ENCODE measurements at places on chromosomes 2 and 18.

DNA sequence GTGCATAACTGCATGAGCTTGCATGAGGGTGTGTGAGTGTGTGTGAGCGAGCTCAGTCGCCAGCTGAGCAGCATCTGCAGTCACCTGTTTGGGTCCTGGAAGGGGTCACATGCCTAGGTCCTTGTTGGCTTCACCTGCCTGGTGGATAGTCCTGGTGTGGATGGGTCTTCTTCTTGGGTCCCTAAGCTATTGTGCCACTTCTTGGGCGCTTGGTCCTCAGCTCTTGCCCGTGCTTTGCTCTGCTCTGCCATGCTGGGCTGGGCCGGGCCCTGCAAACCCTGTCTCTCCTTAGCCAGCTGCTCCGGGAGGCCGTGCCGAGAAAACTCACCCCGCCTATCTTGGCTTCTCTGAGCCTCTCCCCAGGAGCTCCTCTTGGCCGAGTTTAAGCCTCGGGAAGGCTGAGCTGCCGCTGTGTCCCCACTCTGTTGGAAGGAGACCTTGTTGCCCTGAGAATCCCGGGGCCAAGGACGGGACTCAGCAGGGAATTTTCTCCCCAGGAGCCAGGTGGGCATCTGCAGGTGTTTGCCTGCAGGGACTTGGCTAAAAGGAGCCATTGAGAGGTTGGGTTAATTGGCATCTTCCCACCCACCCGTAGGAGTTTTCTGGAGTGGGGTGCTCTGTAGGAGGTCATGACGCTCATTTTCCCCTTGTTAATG lies 300.8 kb downstream of the NDUFA10 start:
- no peak for ATAC-seq

DNA sequence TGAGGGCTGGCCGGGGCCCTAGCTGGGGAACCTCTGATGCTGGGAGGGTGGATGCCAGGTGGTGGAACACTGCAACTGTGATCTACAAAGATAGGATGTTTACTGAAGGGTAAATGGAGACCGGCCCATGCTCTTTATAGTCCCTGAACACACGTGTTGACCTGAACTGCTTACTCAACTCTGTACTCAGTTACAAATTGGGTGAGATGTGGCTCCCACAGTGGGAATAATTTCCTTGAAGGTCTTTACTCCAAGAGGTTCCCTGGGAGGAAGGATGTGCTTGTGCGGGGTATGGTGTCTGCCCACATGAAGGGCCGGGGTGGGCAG lies 254.1 kb downstream of the PRKCE start:
- ATAC-seq, result no peak

DNA sequence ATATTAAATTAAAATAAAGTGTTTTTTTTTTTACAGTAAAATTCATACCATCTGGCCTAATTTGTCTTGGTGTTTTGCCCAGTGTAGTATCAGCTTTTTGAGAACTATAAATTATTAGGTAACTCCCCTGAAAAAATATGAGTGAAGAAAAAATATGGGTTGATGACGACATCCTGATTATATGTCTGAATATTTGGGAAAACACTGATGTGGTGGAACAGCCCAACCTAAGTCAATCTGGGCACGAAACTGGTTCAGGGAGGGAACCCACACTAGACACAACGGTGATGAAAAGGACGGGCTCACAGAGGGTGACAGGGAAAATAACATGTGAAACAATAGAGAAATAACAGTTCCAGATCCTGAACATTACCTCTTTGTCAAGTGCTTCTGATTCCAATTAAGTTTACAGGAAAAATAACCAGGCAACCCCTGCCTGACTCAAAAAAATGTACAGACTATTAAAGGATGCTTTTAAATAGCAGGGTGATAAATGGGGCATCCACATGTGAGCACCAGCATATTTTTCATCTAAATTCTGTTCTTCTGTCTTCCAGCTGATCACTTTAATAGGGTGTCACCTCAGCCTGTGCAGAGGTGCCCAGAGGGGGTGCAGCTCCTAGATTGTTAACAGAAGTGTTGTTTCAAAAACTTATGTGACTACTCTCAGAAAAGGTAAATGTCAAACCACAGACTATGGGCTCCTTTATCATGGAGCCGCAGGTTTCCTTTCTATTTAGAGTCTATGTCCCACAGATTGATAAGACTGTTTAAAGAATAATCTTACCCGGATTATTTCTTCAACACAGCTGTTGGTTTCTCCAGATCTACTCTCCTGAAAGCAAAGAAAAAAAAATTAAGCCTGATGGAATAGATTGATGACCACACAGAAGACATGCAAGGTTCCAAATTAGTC lies 305.4 kb downstream of the AFF3 start:
- peak; percentile 73 for ATAC-seq

- ATAC-seq, result peak; percentile 47
Measured at GRCh38 chr2:184004289-184004947, 593.9 kb upstream of the ZNF804A start.

- no peak for ATAC-seq
Measured at GRCh38 chr2:23302591-23302990, 82.4 kb upstream of the KLHL29 start.

DNA sequence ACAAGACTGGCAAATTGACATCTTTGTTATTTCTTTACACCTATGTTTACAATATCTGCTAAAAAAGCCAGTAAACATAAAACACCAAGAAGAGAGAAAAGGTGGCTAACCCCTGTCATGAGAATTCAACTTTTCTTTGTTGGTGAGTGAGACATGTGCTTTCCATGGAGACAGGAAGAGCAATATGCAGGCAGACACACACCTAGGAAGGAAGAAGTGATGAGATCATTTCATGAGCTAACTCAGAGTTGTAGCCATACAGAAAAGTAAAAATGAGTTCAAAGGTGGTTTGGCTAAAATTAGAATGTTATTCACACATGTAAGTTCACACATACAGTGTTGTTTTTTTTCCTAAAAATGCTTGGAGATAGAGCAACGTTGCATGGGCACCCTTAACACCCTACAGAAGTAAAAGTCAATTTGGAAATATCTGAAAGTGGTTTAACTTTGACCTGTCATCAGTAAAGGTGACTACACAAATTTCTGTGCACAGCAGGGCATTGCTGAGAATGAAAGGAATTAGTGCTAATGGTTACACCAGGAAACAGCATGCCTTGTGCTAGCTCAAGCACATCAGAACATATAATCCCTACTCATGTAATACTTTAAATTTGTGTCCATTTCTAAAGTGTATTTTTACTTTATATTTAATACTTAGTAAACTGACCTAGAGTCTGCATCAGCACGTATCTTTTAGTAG lies 557.6 kb downstream of the CBLN2 start:
- no peak for ATAC-seq

- ATAC-seq, result no peak
Measured at GRCh38 chr2:189658306-189659212, 2.7 kb upstream of the ASNSD1 start.

- no peak for ATAC-seq
Measured at GRCh38 chr2:234534515-234534914, 37.6 kb upstream of the ARL4C start.

DNA sequence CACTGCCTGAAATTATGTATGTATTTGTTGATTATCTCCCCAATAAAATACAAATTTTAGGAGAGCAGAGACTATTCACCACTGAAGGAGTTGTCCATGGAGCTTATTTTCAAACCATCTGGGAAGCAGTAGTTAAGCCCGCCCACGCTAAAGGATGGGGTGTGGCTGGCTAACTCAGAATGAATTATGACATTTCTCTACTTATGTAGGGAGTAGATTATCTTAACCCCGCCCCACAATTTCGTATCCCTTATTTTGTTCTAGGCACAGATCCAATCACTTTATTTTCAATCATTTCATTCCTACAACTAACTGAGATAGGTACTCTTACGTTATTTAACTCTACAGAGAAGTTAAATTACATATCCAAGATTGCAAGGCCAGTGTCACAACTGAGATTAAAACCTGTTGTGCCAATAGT lies 1.4 kb upstream of the LAPTM4A start:
- peak; percentile 52 for ATAC-seq

- ATAC-seq, result no peak
Measured at GRCh38 chr2:148998165-148998830, 40.2 kb upstream of the LYPD6B start.

DNA sequence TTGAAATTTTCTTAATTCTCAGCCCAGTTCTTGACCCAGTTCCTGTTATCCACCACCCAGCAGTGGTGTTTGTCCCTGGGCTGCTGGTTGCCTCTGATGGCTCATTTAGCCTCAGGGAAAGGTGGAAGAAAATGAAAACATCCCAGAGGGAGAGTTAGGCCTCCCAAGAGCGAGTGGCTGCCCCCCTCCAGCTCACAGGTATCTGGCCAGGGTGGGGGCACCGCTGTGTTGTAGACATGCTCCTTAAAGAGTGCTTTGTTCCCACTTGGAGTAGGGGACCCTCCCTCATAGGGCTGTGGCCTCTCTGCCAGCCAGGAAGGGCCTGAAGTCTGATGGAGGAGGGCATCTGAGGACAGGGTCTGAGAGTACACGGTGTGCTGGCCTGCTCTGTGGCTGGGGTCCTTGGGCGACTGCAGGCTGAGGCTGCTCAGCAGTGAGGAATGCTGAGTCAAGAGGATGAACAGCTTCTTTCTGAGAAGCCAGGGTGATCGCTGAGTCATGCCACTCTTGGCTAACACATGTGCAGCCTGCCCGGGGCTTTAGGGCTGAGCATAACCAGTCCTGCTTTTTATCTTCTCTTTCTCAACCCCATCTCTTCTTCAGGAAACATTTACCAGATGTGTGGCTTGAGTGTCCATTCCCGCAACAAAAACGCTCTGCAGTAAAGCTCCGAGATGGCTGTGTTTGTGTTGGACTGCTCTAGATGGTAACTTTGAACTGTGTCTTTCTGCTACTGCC lies 72.3 kb downstream of the IL1R2 start:
- ATAC-seq, result peak; percentile 91

DNA sequence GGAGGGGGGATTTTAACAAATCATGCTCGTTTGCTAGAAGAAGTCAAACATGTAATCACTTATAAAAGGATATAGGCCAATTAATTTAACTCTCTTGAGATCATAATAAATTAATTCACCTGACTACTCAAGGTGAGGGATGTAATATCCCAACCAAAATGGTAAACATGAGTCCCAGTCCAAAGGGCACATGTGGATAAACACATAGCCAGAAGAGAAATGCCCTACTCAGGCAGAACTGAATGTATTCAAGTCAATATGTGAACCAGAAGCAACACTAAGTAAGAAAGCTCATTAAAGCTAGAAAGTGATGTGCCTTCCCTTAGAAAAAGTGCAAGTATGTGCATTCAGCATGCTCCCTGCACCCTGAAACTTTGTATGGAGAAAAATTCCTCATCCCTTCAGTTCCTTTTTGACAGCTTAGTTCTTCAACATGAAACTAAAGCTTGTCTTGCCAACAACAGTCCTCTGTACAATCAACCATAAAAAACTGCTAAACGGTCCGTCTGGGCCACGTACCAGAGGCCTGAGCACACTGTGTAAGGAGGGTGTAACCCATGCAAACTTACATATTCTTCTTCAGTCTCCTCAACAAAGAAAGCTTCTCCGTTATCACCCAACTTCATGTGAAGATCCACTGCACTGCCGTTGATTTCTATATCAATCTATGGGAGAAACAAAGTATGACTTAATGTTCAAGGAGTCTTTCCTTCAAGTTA lies 58.9 kb downstream of the LPIN2 start:
- ATAC-seq, result no peak

DNA sequence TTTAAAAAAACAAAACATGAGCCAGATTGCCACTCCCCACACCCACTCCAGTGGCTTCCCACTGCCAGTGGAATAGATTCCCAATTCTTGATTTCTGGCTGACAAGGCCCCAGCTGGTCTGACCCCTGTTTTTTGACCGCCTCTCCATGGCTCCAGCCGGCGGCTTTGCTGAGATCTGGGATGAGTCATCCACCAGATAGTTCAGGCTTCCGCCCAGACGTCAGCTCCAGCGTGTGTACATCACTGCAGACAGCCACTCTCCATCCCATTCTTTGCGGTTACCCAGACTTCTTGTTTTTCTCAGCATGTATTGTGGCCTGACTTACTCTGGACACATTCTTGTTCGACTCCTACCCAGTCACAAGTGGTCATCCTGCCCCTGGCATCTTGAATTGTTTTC lies 227.9 kb downstream of the GBX2 start:
- peak; percentile 98 for ATAC-seq

DNA sequence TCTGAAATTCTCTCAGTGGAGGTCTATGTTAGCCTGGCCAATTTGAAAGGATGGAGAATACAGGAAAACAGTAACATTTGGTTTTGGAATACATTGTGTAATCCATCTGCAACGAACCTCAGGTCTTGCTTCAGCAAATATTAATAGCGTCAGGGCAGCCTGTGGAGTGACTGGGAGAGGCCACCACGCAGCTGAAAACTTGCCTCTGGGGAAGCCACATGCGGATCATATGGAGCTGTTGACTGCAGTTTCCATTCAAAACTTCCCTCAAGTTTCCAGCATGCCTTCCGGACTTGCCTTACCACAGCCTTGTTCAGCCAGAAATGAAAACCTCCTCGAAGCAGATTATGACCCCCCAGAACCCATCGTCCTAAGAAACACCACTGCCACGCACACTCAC lies 25.7 kb downstream of the BCL11A start:
- no peak for ATAC-seq

DNA sequence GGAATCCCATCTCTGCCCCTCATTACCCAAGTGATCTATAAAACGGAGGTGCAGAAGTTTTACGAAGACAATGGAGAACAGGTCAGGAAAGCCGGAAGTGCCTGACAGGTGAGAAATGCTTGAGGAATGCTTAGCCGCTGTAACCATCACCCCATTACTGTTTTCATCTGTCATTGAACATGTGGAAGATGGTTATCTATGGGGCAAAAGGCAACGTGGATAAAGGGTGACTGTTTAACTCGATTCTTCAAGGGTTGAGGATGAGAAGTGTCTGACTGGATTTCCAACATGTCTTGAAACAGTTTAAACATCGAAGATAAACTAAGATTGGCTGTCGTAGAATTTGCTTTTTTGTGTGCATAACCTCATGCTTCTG lies 17.3 kb downstream of the HK2 start:
- no peak for ATAC-seq

- peak; percentile 73 for ATAC-seq
Measured at GRCh38 chr2:121080013-121080772, 204.8 kb downstream of the TFCP2L1 start.

DNA sequence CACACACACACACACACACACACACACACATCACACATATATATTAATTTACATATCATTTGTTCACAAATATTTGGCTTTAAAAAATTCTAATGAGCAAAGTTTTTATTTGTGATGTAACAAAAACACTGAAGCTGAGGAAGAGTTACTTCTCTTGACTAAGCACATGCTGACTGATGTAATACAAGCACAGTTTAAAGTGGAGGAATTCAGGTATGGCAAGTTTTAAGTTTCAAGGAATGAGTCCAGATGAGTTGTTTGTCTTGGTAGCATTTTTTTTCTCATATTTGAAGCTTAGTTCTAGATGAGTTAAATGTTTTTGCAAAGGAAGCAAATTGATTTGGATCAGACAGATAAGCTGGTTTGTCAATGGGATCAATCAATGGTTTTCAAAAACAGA lies 20.2 kb upstream of the CALCRL start:
- ATAC-seq, result no peak

DNA sequence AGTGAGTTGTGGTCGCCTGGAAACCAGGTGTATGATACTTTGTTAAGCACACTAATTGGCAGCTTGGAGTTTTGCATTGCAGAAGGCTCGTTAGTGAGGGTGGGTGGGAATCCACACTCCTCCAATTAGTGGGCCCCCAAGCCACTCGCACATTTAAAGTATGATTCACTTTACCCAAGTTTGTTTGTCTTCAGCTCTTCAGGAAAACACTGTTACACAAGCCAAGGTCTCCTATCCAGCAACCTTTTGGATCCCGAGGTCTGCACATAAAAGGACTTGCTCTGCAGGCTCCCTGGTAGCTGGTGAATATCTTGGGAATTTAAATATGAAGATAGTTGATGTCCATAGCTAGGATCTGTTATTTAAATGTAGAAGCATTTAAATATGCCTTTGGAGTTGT lies 66.1 kb downstream of the NPAS2 start:
- no peak for ATAC-seq
